Stimulated activated CD8-positive, alpha-beta memory T cell treated with anti-CD3 and anti-CD28 coated beads, Interleukin-15, amount 100 ng/mL, for 24 hours (primary cell): ENCODE measurements at places on chromosomes 4 and X.

GRCh38 chr4:100516225-100516624 is 1.6 kb downstream of the EMCN start:
- DNase-seq, result no peak

- no peak for DNase-seq
Observed at GRCh38 chr4:136036744-136037143, 1495.5 kb downstream of the PCDH18 start.

DNA sequence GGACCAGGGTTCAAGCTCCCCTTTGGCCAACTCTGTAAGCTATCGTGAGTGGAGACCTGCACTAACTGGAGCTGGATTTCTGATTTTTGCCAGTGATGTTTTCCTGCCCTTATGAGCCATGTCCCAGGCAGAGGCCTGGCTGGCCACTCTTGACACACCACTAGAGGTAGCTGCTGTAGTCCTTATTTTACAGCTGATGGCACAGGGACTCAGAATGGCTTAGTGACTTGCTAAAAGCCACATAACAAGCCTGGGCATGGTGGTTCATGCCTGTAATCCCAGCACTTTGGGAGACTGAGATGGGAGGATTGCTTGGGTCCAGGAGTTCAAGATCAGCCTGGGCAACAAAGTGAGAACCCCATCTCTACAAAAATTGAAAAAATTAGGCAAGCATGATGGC is 33.4 kb downstream of the CYTL1 start:
- DNase-seq, result no peak

DNA sequence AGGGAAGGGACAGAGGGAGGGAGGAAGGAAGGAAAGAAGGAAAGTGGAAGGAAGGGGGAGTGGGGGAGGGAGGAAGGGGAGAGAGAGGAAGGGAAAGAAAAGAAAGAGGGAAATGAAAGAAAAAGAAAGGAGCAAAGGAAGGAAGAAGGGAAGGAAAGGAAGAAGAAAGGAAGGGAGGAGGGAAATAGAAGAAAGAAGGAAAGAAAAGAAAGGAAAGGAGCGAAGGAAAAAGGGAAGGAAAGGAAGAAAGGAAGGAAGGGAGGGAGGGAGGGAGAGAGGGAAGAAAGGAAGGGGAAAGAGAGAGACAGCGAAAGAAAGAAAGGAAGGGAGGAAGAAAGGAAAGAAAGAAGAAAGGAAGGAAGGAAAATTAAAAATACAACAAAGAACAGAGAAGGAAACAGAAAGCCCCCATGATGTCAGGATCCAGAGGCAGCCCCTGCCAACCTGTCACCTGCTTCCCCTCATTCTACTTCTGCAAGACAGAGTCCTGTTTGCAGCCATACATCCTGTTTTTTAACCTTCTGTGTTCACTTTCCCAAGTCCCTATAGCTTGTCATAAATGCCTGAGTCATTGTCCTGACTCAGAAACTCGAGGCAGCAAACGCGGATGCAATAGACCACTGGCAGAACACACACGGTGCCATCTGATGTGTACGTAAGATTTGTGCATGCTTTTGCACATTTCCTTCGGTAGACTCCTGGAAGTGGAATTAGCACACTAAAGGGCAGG is 77.0 kb upstream of the C4orf50 start:
- no peak for DNase-seq

GRCh38 chrX:123713434-123713833 is 19.4 kb downstream of the THOC2 start:
- DNase-seq, result no peak
